ENCODE measurements at places on chromosomes 12 and 14.

- DNase-seq = no peak
Measured at GRCh38 chr12:122871851-122872780, 23.8 kb downstream of the VPS37B start.

- no peak for DNase-seq
Measured at GRCh38 chr12:58361056-58361455, 419.7 kb downstream of the ATP23 start.

- no peak for DNase-seq
Measured at GRCh38 chr12:85301051-85301450, 21.0 kb downstream of the ALX1 start.

DNA sequence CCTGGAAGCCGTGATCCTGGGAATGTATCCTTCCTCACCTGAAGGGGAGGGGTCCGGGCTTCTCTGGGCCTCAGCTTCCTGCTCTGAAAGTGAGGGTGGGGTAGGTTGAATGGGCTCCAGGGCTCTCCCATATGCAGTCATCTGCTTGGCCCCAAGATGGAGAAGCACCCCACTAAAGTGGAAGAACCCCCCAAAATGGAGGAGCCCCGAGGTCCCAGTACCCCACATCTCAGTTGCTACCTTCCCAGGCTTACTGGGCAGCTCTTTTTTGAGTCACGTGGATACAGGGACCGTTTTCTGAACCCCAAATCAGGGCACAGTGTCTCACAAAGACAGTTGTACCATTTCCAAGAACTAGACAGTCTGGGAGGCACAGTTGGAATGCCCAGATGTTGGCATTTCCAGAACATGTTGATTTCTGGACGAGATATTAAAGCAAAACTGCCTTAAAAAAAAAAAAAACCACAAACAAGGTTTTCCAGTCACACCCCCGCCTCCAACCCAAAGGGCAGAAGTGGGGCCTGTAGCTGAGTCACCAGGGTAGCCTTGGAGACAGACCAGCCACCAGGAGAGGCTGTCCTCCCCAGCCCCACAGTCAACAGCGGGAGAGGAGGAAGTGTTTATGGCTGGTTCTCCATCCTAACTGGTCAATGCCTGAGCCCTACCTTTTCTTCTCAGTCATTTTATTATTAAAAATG, 12.1 kb downstream of the VASH1 start:
- no peak for DNase-seq

DNA sequence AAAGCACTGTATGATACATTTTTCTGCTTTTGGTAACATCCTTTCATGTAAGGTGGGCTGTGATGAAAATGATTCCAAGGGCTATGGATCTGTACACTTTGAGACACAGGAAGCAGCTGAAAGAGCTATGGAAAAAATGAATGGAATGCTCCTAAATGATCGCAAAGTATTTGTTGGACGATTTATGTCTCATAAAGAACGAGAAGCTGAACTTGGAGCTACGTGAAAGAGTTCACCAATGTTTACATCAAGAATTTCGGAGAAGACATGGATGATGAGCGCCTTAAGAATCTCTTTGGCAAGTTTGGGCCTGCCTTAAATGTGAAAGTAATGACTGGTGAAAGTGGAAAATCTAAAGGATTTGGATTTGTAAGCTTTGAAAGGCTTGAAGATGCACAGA, 22.1 kb upstream of the SRGAP1 start:
- DNase-seq = no peak

- DNase-seq = no peak
Measured at GRCh38 chr12:42737398-42737797, 147.9 kb upstream of the PRICKLE1 start.

- DNase-seq = peak; percentile 1
Measured at GRCh38 chr12:51951843-51952722, 584 bp downstream of the ACVR1B start.
